ENCODE measurements at places on chromosomes 5 and 9.

DNA sequence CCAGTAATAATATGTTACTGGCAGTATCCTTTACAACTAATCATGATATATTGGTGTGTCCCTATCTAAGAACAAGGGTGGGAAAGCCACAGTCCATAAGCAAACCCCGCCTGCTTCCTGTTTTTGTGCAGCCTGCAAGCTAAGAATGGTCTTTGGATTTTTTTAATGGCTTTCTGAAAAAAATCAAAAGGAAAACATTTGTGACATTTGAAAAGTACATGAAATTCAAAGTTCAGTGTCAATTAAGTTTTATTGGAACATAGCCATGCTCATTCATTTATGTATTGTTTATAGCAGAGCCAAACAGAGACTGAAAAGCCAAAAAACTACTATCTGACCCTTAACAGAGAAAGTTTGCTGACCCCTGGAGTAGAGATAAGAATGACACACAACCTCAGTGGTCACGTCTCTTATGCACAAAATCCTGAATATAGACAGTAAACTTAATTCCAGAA lies 12.8 kb upstream of the TMEM245 start:
- no peaks in the 10 kb centered on the region for H3K4me1 ChIP-seq
- no peak overlapping the region for H3K27ac ChIP-seq
- H3K4me3 ChIP-seq = no peak overlapping the region
- H3K27me3 ChIP-seq = no peaks in the 10 kb centered on the region

DNA sequence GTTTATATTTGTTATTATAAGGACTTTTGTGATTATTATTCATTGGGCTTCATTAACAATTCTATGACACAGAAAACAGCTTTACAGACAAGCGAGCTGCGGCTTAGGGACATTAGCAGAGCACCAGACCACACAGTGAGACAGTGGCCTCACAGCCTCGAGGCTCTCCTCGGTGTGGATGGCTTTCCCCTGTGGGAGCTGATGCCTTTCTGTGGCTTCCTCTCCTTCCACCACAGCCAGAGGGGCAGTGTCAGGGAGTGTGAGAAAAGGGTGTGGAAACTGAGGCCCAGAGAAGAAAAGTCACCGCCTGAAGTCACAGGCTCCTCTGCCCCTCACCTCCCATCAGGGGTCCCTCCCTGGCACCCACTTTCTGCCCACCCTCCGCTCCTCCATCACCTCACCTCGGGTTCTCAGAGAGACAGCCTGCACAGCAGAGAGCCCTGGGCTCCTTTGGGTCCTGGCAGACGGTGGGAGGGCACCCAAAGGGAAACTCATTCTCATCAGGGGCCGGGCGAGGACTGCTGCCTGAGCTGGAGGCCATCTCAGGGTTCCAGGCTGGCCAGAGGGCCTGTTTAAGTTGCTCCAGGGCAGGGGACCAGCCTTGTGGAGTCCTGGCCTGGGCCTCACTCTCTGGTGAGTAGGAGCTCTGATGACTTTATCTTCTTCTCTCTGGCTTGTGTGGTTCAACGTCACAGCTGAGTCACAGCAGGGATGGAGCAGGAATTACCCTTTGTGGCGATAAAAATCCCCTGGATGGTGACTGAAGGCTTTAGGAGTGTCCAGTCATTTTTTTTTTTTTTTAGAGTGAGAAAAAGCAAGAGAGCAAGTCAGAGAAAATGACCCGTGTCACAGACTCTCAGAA lies 830 bp downstream of the TRAF1 start:
- DNase-seq = peak; percentile 74
- no peaks in the 10 kb centered on the region for H3K27me3 ChIP-seq
- no peaks in the 10 kb centered on the region for H3K36me3 ChIP-seq
- H3K27ac ChIP-seq = peak overlapping the region; percentile 98

DNA sequence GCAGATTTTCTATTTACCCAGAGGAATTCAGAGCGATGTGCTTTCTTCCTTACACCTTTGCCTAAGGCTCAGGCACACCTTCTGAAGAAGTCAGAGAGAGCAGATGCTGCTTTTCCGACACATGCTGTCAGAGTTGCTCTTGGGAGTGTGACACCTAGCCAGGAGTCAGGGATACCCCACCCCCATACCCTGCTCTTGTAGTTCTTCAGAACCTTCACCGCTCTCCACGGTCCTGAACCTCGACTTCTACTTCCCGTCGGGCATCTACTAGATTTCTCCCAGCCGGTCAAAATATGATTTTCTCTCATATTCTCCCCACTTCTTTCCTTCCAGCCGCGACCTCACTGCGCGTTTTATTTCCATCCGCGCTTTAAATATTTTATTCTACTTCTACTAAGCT lies 1.7 kb downstream of the GRIN3A start:
- DNase-seq = no peak
- H3K4me1 ChIP-seq = peaks cover 3% of the 10 kb centered on the region
- H3K27ac ChIP-seq = no peak overlapping the region
- no peaks in the 10 kb centered on the region for H3K27me3 ChIP-seq
- no peaks in the 10 kb centered on the region for H3K36me3 ChIP-seq

GRCh38 chr5:128538250-128539037 lies 399 bp upstream of the FBN2 start:
- no peaks in the 10 kb centered on the region for H3K36me3 ChIP-seq
- peaks cover 15% of the 10 kb centered on the region for H3K27me3 ChIP-seq
- peak overlapping the region; percentile 63 for H3K4me3 ChIP-seq
- no peak overlapping the region for H3K27ac ChIP-seq
- peaks cover 6% of the 10 kb centered on the region for H3K4me1 ChIP-seq

DNA sequence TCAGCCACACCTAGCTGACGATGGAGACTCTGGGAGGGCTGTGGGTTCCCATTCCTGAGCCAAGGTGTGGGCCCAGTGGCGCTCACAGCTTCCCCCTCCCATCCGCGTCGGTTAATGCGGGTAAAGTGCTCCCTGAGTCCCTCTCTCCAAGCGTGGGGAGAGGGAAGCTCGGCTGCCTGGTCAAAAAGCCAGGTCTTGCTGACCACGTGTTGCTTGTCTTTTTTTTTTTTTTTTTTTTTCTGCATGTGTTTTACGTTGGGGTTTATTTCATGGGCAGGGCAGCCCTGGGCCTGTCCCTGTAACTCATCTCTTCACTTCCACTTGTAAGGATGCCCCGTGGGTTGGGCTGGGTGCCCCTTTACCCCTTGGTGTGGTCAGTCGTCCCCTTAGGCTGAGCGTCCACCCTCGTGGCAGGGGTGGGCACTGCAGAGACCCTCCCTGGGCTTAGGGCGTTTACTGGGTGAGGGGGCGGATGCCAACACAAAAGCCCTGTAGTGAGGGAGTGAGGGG lies 11.9 kb downstream of the NKD2 start:
- H3K36me3 ChIP-seq = no peaks in the 10 kb centered on the region
- no peaks in the 10 kb centered on the region for H3K4me1 ChIP-seq
- no peaks in the 10 kb centered on the region for H3K27me3 ChIP-seq
- no peak overlapping the region for H3K4me3 ChIP-seq

DNA sequence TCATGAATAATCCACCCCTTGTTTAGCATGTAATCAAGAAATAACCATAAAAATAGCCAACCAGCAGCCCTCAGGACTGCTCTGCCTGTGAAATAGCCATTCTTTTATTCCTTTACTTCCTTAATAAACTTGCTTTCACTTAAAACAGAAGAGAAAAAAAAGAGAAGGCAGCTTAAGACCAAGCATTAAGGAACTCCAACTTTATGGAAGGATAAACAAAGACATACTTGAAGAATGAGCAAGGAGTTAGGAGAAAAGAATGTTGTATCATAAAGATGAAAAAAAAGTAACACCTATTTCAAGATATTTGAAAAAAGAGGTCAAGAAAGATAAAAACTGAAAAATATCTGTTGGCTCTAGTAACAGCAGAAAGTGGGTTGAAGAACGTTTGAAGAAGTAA lies 107.6 kb downstream of the RNF180 start:
- H3K27ac ChIP-seq = no peak overlapping the region
- no peaks in the 10 kb centered on the region for H3K27me3 ChIP-seq
- no peak overlapping the region for H3K4me3 ChIP-seq
- peaks cover 3% of the 10 kb centered on the region for H3K4me1 ChIP-seq

Data from ascending aorta (tissue), 2 donors.